ENCODE measurements at places on chromosomes 2 and 18.

- DNase-seq: no peak
Observed at GRCh38 chr2:133768658-133769435, 200.6 kb upstream of the NCKAP5 start.

DNA sequence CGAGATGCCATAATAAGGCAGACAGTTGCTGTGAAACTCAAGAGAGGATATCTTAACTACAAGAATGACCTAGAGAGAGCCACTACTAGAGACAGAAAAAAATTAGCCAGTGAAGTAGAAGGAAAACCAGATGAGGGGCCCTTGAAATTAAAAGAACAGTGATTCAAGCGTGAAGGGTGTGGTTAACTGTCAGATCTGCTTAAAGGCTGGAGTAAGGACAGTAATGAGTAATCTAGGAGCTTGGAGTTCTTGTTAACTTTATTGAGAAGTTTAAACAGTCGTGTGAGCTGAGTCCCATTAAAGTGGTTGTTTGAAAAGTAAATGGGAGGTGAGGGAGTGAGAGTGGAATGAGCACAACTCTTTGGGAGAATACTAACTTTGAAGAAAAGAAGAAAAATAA is 21.3 kb downstream of the PIGN start:
- DNase-seq: no peak

GRCh38 chr2:30293303-30293921 is 62.1 kb downstream of the LBH start:
- no peak for DNase-seq

GRCh38 chr2:119423811-119424210 is 7.8 kb upstream of the TMEM37 start:
- no peak for DNase-seq

DNA sequence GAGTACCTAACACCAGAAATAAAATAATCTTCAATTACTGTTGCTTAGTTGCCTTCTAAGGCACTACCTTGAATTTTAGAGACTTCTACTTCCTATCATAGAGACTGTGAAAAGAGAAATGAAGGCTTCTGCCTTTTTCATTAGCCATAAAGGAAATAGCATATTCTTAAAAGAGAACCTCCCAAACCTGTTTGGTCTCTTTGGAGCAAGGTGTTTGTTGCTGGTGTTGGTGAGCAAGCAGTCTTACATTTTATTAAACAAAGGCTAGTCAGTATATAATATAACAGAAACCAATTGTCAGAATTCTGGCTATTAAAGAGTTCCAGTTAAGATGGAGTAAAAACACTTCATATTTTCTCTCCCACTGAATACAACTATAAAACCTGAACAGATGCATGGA is 116.4 kb downstream of the TAF4B start:
- no peak for DNase-seq

GRCh38 chr2:224400886-224401632 is 848 bp downstream of the FAM124B start:
- no peak for DNase-seq

DNA sequence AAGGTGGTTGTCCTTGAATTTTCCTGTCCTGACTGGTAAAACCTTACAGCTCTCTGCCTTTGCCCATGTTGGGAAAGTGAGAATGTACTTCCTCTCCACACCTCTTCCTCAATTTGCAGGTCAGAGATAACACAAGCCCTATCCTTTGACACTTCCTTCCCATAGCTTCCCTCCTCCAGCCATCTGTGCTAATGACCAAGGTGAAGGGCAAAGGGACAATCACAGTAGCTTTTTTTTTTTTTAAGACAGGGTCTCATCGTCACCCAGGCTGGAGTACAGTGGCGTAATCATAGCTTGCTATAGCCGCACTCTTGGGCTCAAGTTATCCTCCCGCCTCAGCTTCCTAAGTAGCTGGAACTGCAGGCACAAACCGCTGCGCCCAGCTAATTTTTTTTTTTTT is 24.3 kb upstream of the STPG4 start:
- DNase-seq: no peak

DNA sequence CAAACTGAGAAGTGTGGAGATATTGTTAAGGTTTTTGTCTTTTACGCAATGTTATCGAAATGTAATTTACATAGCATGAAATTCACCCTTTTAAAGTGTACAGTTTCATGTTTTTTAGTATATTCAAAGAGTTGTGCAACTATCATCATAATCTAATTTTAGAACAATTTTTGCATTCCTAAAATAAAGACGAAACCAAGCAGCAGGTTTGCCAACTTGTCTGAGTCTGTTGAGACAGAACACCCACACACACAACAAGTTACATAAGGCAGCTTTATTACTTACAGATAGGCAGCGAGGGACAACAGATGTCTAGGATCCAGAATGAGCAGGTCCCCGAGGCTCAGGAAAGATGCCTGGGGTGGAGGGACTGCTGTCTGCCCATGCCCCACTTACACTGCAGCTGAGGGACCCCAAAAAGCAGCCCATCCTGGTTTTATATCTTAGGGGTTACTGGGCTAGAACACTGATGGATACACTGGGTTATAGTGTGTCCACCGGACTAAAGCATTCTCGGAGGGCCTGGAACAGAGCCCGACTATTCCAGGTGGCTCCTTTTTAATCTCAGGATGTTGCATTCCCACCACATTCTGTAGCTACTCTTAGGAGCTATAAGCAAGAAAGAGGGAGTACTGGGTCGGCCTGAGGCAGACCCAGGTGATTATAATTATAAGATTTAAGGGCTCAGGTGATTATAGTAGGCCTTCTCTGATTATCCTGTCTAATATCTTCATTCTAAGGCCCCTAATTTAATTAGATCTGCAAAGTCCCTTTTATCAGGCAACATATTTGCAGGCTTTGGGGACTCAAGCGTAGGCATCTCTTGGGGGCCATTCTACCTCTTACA is 150.2 kb upstream of the DOK6 start:
- DNase-seq: no peak

- no peak for DNase-seq
Observed at GRCh38 chr18:44934901-44935300, 254.2 kb downstream of the SETBP1 start.

GRCh38 chr2:26614216-26615138 is 26.7 kb downstream of the CIB4 start:
- DNase-seq: no peak

- DNase-seq: no peak
Observed at GRCh38 chr2:216659276-216659675, 26.1 kb downstream of the IGFBP2 start.

DNA sequence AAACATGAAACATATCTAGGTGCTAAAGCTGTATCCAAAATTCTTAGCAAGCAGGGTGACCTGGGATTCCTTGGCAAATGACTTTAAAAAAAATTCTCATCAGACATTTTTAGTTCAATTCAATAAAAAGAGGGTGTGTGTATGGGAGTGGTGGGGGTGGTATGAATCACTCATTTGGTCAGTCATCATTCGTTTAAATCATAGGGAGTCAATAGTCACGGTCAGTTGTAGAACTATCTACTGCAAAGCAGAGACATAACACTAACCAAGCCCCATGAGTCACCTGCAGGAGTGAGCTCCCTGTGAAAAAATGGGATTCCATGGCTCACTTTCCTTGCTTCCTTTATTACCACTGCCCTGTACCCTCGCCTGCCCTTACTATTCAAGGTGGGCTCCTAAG is 380.6 kb upstream of the TCF4 start:
- DNase-seq: no peak

- DNase-seq: no peak
Observed at GRCh38 chr18:10681581-10682367, 155.9 kb downstream of the NAPG start.

GRCh38 chr2:152466041-152466440 is 131.1 kb downstream of the FMNL2 start:
- no peak for DNase-seq

All from nephron progenitor cell (in vitro differentiated cells).